Memory B cell (primary cell): ENCODE measurements at places on chromosomes 16 and 17.
A peak's percentile ranks its signal among the peaks of the same experiment; 100 is the strongest.

- H3K27ac ChIP-seq: no peak overlapping the region
- no peaks in the 10 kb centered on the region for H3K27me3 ChIP-seq
- H3K4me1 ChIP-seq: peaks cover 7% of the 10 kb centered on the region
- DNase-seq: no peak
These were observed 26.6 kb downstream of the UNC13D start for GRCh38 chr17:75817571-75817970.

- H3K27ac ChIP-seq: no peak overlapping the region
- H3K36me3 ChIP-seq: no peaks in the 10 kb centered on the region
- H3K27me3 ChIP-seq: peaks cover 10% of the 10 kb centered on the region
- H3K4me1 ChIP-seq: peaks cover 8% of the 10 kb centered on the region
These were observed 89.1 kb downstream of the RGS9 start for GRCh38 chr17:65226227-65226626.

- no peaks in the 10 kb centered on the region for H3K36me3 ChIP-seq
- H3K27me3 ChIP-seq: peaks cover 3% of the 10 kb centered on the region
- no peak for DNase-seq
These were observed 81.8 kb upstream of the TOB1 start for GRCh38 chr17:50947782-50948543.

GRCh38 chr17:67836205-67836987 lies 11.1 kb downstream of the BPTF start:
- H3K4me1 ChIP-seq: peaks cover 33% of the 10 kb centered on the region
- H3K36me3 ChIP-seq: peaks cover 3% of the 10 kb centered on the region
- H3K27me3 ChIP-seq: no peaks in the 10 kb centered on the region
- no peak for DNase-seq
- H3K4me3 ChIP-seq: no peak overlapping the region

DNA sequence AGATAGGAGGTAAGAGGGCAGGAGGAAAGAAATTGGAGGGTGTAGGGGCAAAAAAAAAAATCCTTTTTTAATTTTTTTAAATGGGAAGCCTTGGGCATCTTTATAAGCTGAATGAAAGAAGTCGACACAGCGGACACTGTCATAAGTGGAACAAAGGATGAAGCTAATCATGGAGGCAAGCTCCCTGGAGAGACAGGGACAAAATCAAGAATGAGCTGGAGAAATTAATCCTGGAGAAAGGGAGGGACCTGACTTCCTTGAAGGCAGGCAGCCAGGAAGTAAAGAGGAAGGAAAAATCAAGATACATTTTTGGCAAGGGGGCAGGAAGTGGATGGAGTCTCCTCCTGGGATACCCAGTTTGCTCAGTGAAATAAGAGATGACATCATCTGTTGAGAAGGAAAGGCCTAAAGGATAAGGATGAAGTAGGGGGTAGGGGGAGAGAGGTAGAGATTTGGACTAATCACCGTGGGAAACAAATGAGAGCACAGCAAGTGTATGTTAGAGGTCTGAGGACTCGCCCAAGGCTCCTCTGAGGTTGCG lies 179.3 kb downstream of the SLC39A11 start:
- peaks cover 9% of the 10 kb centered on the region for H3K36me3 ChIP-seq
- no peaks in the 10 kb centered on the region for H3K4me1 ChIP-seq
- no peak for DNase-seq
- H3K27ac ChIP-seq: no peak overlapping the region

- H3K4me1 ChIP-seq: peaks cover 12% of the 10 kb centered on the region
- H3K4me3 ChIP-seq: no peak overlapping the region
- no peak overlapping the region for H3K27ac ChIP-seq
- DNase-seq: no peak
- no peaks in the 10 kb centered on the region for H3K36me3 ChIP-seq
These were observed 3.9 kb upstream of the MYO1D start for GRCh38 chr17:32880671-32881453.

GRCh38 chr16:396605-397004 lies 394 bp upstream of the NME4 start:
- no peaks in the 10 kb centered on the region for H3K36me3 ChIP-seq
- no peaks in the 10 kb centered on the region for H3K27me3 ChIP-seq

DNA sequence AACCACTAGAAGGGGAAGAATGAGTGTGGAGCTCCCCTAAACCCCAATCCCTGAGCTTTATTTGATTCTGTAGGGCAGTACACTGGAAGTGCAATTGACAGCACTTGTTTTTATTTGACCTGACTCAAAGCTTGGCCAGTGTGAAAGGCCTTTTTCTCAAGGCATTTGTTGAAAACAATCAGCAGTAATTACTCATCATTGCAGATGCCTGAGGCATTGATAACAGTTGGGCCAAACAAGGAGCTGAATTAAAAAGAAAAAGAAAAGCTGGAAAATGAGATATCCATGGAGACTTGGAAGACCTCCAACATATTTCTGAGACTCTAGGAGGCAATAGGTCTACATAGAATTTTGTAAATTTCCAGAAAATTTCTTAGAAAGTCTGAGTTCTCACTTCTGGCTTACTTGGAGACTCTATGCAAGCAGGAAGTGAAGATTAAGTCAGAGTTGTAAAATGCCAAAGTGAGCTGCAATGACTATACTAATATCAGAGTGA lies 200.8 kb upstream of the KCNJ16 start:
- no peak overlapping the region for H3K27ac ChIP-seq
- no peaks in the 10 kb centered on the region for H3K4me1 ChIP-seq
- H3K27me3 ChIP-seq: no peaks in the 10 kb centered on the region
- no peaks in the 10 kb centered on the region for H3K36me3 ChIP-seq

DNA sequence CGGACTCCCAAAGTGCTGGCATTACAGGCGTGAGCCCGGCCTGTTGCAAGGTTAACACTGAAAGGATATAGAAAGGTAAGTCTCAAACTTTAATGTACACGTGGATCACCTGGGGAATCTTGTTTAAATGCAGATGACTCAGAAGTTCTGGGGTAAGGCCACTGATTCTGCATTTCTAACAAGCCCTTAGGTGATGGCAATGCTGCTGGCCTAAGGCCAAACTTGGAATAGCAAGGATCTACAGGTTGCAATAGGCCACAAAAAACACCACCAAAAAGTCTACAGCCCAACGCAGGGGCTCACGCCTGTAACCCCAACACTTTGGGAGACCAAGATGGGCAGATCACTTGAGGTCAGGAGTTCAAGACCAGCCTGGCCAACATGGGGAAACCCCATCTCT lies 4.2 kb downstream of the CMTM4 start:
- DNase-seq: no peak
- H3K27me3 ChIP-seq: peaks cover 10% of the 10 kb centered on the region
- peaks cover 6% of the 10 kb centered on the region for H3K4me1 ChIP-seq
- no peak overlapping the region for H3K4me3 ChIP-seq
- H3K36me3 ChIP-seq: no peaks in the 10 kb centered on the region

- H3K4me1 ChIP-seq: peaks cover 58% of the 10 kb centered on the region
- H3K4me3 ChIP-seq: peak overlapping the region; percentile 91
- H3K36me3 ChIP-seq: peaks cover 12% of the 10 kb centered on the region
- H3K27me3 ChIP-seq: no peaks in the 10 kb centered on the region
- DNase-seq: no peak
These were observed 2.4 kb downstream of the ZNF267 start for GRCh38 chr16:31875928-31876547.

DNA sequence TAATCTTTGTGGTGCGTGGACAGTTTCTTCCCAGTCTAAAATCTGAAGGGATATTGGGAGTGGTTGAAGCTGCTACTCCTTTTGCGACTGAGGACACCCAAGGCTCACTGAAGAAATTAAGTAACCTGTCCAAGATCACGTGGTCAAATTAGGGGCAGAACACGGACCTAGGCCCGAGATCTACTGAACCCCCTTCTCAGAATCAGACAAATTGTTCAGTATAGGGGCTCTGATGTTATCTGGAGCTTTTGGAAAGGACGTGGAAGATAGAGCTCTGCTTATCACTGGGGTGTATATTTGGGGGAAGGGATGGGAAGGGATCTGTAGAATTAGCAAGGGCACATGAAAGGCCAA lies 857 bp downstream of the TANGO6 start:
- no peaks in the 10 kb centered on the region for H3K27me3 ChIP-seq
- peak overlapping the region; percentile 94 for H3K4me3 ChIP-seq
- H3K4me1 ChIP-seq: peaks cover 16% of the 10 kb centered on the region
- no peaks in the 10 kb centered on the region for H3K36me3 ChIP-seq

GRCh38 chr17:56635641-56636040 lies 42.1 kb downstream of the NOG start:
- H3K27ac ChIP-seq: no peak overlapping the region
- H3K36me3 ChIP-seq: no peaks in the 10 kb centered on the region
- H3K4me3 ChIP-seq: no peak overlapping the region
- no peaks in the 10 kb centered on the region for H3K4me1 ChIP-seq

DNA sequence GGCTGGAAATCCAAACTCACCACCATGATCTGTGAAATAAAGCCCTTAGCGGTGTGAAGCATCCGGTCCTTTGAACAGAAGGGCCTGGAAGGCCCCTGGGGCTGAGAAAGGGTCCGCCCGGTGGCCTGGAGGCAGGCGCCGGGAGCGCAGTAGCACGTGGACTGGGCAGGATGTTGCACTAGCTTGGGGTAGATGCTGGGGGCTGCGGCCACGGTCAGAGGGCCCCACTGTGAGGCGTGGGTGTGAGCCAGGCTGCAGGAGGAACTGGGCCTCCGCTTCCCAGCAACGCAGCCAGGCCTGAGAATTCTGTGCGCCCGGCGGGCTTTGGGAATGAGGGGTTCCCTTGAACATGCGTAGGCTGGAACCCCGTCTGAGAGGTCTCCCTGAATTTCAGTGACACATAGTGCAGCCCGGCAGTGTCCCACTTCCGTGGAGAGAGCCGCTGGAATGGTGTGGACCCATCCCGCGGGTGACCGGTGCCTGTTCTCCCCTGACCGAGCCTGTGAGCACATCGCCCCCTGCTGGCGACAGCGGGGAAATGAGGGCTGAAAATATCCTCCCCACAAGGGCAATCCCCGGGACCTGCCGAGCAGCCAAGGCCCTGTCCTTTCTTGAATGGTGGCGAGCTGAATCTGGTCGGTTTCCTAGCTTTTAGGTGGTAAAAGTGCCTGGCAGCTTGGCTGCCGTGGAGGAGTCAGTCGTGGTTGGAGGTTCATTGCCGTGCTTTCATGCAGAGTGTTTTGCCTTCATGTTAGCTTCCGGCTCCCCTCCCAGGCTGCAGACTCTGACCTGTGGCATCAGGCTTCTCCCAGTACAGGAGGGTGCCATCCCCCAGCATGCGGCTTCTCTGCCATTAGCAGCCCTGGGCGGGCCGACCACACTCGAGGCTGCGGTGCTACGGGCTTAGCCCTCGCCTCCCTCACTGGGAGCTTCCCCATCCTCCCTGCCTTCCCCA lies 43.8 kb downstream of the DNAJA2 start:
- peaks cover 6% of the 10 kb centered on the region for H3K4me1 ChIP-seq
- H3K4me3 ChIP-seq: no peak overlapping the region
- DNase-seq: peak; percentile 75
- H3K36me3 ChIP-seq: peaks cover 1% of the 10 kb centered on the region
- no peaks in the 10 kb centered on the region for H3K27me3 ChIP-seq
- H3K27ac ChIP-seq: no peak overlapping the region

DNA sequence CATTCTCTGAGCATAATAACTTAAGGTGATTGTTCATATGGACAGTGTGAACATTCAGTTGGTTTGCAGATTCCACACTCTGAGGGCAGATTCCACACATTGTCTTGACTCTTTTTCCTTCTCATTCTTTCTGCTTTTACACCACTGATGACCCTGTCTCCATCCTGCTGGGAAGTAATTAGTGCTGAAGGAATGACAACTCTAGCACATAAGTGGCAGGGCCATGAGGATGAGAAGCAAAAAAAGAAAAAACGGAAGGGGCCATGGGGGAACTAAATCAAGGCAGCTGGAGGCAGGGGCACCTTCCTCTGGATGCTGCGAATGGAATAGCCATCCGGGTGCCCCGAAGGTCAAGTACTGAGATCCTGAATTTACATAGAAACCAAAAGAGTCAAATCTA lies 944.0 kb downstream of the KCNJ2 start:
- no peaks in the 10 kb centered on the region for H3K27me3 ChIP-seq
- no peaks in the 10 kb centered on the region for H3K36me3 ChIP-seq
- H3K27ac ChIP-seq: no peak overlapping the region

GRCh38 chr17:78826836-78827509 lies 13.6 kb downstream of the USP36 start:
- no peaks in the 10 kb centered on the region for H3K27me3 ChIP-seq
- H3K36me3 ChIP-seq: peaks cover 49% of the 10 kb centered on the region
- peak overlapping the region; percentile 8 for H3K27ac ChIP-seq
- no peak overlapping the region for H3K4me3 ChIP-seq

DNA sequence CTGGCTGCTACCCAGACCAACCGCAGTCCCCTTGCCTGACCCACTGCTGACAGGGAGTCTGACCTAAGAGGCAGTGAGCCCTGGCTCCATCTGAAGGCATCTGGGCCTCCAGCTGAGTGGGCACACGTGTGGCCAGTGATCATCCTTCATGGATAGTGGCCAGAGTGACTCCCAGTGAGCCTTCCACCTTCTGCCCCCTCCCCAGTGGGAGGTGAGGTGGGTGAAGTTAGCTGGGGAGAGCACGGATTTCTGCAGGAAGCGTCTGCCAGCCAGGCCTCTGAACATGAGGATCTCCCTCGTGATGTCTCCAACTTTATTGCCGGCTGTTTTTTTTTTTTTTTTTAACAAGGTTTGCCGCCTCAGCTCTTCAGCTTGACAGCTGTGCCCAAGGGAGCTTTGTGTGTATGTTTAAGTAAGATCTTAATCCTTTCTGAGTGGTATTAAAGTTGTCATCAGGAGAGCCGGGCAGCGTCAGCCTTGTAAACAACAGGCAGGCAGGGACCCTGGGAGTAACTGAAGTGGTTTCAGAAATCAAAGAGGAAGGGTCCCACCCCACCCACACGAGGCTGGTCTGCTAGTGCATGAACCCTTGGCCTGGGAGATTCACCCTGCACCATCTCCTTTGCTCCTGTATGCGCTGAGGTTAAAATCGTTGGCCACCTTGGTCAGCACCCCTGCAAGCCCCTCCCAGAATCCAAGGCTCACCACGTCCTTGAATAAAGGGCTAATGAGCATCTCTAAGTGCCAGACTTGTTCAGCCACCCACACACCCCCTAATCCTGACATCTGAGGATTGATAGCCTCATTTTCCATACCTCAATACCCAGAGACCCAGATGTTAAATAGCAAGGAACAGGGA lies 33.3 kb downstream of the RHBDL3 start:
- no peak overlapping the region for H3K27ac ChIP-seq
- no peaks in the 10 kb centered on the region for H3K4me1 ChIP-seq

- DNase-seq: no peak
- H3K4me1 ChIP-seq: peaks cover 5% of the 10 kb centered on the region
- H3K27ac ChIP-seq: peak overlapping the region; percentile 96
- H3K36me3 ChIP-seq: peaks cover 3% of the 10 kb centered on the region
These were observed 159.4 kb upstream of the CHMP6 start for GRCh38 chr17:80832266-80832676.

DNA sequence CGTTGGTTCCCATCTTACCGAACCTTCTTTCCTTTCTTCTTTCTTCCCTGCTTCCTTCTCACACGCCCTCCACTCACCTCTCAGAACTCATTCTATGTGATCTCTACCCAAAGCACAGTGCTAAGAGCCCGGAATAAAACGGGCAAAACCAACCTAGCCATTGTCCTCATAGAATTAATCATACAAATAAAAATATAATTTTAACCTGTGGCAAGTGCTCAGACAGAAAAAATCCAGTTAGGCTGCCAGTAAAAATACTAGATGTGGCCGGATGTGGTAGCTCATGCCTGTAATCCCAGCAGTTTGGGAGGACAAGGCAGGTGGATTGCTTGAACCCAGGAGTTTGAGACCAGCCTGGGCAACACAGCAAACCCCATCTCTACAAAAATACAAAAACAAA lies 27.0 kb downstream of the BMERB1 start:
- H3K36me3 ChIP-seq: peaks cover 1% of the 10 kb centered on the region
- no peaks in the 10 kb centered on the region for H3K4me1 ChIP-seq
- H3K27ac ChIP-seq: no peak overlapping the region
- peaks cover 2% of the 10 kb centered on the region for H3K27me3 ChIP-seq

- no peaks in the 10 kb centered on the region for H3K4me1 ChIP-seq
- no peaks in the 10 kb centered on the region for H3K36me3 ChIP-seq
- no peak overlapping the region for H3K27ac ChIP-seq
- H3K4me3 ChIP-seq: no peak overlapping the region
- DNase-seq: no peak
- H3K27me3 ChIP-seq: peaks cover 4% of the 10 kb centered on the region
These were observed 113.4 kb upstream of the FOXF1 start for GRCh38 chr16:86396901-86397311.
